ENCODE measurements at places on chromosomes 3 and 15.

DNA sequence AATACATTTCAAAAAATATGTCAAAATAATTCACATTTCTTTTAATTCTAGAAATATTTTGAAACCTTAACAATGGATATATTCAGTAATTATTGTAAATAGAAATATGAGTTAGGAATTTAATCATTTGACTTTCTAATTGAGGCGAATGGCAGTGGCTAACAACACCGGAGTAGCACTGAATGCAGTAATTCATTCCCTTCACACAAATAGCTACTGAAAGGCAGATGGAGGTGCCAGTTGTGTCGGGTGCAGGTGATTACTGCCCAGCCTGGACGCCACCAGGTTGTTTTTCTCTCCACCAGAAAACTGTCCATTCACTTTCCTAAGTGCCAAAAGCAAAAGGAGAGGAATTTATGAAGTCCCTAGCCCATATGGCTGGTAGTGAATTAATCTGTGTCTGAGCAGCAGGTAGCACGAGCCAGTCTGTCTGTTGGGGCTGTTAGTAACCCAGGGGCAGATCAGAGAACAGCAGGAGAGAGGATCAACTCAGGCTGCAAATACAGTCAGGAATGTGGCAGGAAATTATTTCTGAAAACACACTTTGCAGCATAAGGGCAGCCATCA lies 79.3 kb upstream of the GMNC start:
- DNase-seq, result no peak

GRCh38 chr15:58331560-58331912 lies 100.3 kb upstream of the LIPC start:
- no peak for DNase-seq

DNA sequence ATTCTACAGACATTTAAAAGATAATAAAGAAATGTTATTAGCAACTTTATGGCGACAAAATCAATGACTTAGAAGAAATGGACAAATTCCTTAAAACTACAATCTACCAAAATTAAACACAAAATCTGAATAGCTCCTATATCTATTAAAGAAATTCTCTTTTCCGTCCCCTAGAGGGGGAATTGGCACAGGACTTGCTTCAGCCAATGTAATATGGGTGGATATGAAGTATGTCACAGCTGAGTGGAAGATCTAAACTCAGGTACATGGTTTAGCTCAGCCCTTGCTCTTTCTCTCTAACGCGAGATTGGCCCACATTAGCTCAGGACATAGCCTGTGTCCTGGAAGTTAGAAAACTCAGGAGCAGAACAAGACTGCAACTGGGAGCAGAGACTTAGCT lies 79.3 kb downstream of the DNAH12 start:
- DNase-seq, result no peak

DNA sequence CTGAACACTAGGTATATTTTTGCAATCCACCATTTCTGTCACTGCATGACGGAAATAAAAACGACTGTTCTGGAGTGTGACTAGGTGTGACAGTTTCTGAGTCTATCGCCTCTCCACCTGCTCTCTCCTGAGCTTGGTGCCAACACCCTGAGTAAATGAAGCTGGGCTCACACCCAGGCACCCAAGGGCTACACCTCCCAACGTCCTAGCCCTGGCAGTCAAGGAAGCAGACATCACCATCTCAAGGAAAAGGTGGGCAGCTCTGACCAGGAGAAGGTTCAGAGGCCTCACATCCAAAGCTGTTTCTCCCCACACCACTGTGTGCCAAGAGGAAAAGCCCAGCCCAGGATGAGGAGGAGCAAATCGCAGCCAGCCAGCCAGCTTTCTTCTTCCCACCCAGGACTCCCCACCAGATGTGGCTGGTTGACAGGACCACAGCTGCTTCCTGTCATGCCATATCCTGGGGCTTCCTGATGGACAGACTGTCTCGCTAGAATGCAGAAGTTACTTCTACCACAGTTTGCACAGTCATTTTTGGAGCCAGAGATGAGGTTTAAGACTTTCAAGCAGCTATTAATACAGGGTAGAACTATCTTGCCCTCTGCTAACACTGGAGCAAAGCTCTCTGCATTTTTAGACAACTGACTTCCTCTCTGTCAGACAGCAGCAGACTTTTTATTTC lies 3.3 kb downstream of the SCAMP2 start:
- DNase-seq, result no peak

- no peak for DNase-seq
Measured at GRCh38 chr15:45604326-45604725, 17.1 kb downstream of the BLOC1S6 start.

DNA sequence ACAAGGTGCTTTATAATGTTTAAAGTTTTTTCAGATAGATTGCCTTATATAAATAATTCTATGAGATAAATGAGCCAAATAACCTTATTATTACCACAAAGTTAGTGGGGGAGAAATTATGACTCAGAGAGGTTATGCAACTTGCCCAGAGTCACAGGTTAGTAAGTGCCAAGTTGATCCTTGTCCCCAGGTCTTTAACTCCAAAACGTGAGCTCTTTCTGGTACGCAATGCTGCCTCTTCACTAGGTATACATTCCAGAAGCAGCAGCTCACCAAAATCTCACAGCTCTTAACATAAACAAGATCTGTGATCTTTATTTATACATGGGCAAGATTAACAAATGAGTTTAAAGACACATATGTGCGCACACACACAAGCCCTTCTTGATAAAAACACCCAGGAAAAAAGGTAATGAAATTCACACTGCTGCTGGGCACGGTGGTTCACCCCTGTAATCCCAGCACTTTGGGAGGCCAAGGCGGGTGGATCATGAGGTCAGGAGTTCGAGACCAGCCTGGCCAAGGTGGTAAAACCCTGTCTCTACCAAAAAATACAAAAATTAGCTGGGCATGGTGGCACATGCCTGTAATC lies 59.8 kb upstream of the NR2F2 start:
- no peak for DNase-seq
